ENCODE measurements at places on chromosomes 7 and 10.

- no peak for DNase-seq
Observed at GRCh38 chr10:78964952-78965633, 103.7 kb upstream of the ZMIZ1 start.

- DNase-seq = no peak
Observed at GRCh38 chr7:102103027-102103372, 183.7 kb upstream of the SH2B2 start.

DNA sequence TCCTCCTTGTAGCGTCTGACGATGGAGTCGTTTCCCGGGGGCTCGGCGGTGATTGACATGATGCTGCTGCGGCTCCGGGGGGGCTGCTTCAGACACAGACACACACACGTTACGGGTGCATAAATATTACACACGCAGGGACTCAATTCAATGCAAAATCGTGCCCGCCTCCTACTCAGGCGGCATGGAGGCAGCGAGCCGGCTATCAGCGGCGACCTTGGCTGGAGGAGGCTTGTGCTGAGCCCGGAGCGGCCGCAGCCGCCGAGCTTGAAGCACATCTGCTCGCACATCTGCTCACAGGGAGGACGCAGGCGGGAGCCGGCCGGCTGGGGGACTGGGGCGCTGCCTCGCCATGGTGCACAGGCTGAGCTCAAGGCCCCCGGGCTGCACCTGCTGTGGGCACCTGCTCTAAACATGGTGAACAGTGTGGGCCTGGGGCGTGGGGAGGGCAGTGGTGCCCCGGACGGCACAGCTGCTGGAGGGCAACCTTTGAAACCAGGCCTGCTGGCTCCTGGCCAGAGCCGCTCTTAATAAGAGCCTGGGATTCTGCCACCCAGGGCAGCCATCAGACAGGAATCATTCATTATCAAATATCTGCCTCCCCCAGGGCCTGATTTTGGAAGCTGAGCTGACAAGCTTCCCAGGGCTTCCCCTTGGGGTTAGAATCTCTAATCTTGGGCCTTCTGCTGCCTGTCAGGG lies 84.7 kb upstream of the GNA12 start:
- DNase-seq = peak; percentile 85

DNA sequence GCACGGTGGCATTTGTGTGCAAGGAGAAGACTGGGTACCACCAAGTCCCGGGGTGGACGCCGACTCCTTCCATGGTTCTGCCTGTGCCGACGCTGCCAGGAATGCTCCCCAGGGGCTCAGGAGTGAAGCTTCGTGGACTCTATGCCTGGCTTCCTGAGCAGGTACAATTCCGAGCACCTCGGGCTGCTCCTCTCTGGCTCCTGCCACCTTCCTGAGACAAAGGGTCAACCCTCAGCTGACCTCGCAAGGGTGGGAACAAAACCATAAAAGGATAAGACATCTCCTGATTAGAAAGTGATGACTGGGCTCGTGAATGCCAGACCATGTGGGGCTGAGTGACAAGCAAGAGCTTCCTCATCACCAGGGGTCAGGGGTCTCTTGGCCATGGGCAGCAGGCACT lies 31.8 kb downstream of the CALML3 start:
- DNase-seq = no peak

- no peak for DNase-seq
Observed at GRCh38 chr7:104442481-104442880, 114.1 kb downstream of the LHFPL3 start.

Measured in NCI-H2171 (cell line).